ENCODE measurements at places on chromosomes 11 and 22. TPM values are rescaled to one million over a fixed set of nuclear protein-coding genes. Genes with fewer than 3 reads are reported as not detected.

Gene KBTBD3
- total RNA-seq: 4.6 TPM

Gene PRMT3
- total RNA-seq: 17.2 TPM

Gene KRTAP5-10
- total RNA-seq: not detected

Gene DRD4
- total RNA-seq: not detected

- peaks cover 8% of the 10 kb centered on the region for H3K27me3 ChIP-seq
- no peak for DNase-seq
- no peak overlapping the region for H3K4me3 ChIP-seq
- no peak overlapping the region for H3K27ac ChIP-seq
- no peaks in the 10 kb centered on the region for H3K4me1 ChIP-seq
- H3K36me3 ChIP-seq: no peaks in the 10 kb centered on the region
These were observed 720.1 kb downstream of the BRD1 start for GRCh38 chr22:49107561-49107960.

All from psoas muscle (tissue), 8 donors.